ENCODE measurements at places on chromosomes 5 and 9.

DNA sequence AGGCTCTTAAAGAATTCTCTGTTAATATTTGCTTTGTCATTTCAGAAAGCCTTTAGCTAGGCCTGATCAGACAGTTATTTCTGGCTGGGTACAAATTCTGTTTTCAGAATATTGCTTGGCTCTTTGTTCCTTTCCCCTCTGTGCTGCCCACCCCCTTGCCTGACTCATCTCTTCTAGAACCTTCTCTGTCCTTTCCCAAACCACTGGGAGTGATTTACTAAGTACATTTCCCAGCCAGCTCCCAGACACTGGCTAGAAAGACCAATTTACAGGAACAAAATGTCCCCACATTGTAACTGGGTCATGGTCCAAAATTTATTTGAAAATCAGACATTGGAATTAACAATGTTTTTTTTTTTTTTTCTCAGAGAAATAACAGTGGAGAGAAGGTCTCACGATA lies 133.1 kb upstream of the MAP1B start:
- no peak for DNase-seq

- no peak for DNase-seq
Observed at GRCh38 chr5:102700916-102701315, 54.2 kb upstream of the PAM start.

GRCh38 chr5:21398511-21398910 lies 1410.5 kb upstream of the CDH18 start:
- DNase-seq: no peak

DNA sequence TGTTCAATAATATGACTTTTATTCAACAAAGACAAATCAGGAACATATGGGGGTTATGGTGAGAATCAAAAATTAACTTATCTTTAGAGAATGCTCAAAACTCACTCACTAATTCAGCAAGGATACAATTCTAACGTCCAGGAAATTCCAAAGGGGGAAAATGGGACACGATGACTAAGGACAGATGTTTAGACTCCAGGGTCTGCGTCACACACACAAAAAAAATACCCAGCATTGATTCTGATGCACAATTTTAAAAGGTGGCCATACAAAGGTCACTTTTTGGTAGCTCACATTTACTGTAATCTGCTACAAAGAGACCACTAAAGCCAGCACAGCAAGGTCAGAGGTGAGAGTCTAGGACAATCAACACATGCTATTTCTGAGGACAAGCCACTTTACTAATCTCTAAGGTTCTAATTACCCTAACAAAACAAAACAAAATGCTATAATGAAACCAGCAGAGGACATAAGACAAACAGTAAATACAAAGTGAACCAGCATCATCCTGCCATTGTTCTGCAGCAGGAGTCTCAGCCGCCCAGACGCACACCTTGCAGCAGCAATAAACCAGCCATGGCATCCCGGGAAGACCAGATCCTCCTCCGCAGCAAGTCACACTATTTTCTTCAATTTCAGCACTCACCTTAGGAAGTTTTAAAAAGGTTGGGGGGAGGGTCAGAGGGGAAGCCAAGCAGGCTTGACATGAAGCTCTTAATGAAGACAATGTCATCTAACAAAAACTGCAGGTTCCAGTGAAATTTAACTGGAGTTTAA lies 57.8 kb downstream of the TTC39B start:
- DNase-seq: no peak

GRCh38 chr9:136074706-136075105 lies 20.4 kb downstream of the NACC2 start:
- DNase-seq: no peak

DNA sequence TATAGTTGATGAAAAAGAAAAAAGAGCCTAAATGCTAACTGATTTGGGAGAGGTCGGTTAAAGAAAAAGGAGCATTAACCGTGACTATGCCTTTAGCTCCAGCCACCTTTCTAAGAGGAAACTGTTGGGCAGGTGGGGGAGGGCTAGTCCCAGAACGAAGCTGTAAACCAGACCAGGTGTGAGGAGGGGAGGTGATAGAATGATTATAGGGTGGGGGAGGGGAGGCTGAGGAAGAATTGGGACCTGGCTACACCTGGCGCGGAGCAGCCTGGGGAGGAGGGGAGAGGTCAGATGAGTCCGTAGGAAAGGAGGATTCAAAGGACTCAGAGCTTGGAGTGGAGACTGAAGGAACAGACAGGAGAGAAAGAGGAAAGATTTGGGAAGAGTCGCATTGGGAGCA lies 73.4 kb downstream of the PHAX start:
- no peak for DNase-seq

DNA sequence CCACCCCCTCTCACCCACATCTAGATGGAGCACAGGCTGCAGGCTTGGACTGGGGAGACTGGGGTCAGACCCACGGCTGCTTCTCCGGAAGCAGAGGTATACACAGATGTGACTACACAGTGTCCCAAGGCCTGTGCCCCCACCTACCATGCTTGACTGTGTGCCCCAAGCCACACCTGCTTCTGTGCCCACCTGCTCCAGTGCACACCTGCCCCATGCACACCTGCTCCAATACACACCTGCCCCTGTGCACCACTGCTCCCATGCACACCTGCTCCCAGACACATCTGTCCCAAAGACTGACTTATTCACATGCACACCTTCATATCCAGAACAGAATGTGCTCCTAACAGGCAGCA lies 5.5 kb upstream of the COL5A1 start:
- no peak for DNase-seq

DNA sequence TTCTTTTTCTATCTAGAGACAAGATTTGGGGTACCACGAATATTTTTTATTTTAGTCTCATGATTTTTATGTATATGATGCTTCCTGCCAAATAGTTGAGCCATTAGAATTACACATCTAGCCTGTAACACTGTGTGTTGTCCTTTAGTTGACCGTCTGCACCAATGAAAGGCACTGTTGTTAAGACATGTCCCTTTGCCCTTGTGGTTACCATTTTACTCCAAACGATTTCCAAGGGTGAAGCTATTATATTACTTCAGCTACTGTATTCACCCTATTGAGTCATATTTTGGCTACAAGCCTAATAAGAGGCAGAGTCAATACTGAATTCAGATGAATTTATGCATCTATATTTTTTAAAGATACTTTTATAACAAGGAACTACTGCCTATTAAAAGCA lies 207.6 kb downstream of the CETN3 start:
- DNase-seq: no peak

DNA sequence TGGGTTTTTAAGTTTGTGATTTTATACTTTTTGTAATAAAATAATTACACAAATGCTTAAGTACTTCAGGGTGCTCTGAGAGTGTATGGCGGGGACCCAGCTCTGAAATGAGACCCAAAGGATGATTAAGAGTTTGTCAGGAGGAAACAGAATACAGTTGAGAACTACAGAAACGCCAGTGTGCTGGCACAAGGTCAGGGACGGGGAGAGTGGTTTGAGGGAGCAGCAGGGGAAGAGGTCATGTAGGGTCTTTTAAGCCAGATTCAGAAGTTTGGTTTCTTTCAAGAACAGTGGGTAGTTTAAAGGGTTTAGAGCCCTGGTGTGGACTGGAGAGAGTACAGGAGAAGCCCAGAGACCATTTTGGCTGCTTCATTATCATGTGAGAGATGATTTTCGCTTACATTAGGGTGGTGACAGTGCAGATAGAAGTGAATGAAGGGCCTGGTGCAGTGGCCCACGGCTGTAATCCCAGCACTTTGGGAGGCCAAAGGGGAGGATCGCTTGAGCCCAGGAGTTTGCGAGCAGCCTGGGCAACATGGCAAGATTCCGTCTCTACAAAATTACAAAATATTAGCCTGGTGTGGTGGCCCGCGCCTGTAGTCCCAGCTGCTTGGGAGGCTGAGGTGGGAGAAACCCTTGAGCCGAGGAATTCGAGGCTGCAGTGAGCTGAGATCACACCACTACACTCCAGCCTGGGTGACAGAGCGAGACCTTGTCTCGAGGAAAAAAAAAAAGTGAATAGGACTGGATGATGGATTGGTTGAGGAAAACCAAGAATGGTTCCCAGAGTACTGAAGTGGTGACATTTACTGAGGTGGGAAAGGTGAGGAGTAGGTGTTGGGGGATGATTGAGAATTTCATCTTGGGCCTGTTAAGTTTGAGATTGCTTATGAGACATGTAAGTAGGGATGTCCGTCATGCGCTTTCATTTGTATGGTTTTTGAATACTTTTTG lies 1.4 kb upstream of the ETF1 start:
- peak; percentile 55 for DNase-seq

DNA sequence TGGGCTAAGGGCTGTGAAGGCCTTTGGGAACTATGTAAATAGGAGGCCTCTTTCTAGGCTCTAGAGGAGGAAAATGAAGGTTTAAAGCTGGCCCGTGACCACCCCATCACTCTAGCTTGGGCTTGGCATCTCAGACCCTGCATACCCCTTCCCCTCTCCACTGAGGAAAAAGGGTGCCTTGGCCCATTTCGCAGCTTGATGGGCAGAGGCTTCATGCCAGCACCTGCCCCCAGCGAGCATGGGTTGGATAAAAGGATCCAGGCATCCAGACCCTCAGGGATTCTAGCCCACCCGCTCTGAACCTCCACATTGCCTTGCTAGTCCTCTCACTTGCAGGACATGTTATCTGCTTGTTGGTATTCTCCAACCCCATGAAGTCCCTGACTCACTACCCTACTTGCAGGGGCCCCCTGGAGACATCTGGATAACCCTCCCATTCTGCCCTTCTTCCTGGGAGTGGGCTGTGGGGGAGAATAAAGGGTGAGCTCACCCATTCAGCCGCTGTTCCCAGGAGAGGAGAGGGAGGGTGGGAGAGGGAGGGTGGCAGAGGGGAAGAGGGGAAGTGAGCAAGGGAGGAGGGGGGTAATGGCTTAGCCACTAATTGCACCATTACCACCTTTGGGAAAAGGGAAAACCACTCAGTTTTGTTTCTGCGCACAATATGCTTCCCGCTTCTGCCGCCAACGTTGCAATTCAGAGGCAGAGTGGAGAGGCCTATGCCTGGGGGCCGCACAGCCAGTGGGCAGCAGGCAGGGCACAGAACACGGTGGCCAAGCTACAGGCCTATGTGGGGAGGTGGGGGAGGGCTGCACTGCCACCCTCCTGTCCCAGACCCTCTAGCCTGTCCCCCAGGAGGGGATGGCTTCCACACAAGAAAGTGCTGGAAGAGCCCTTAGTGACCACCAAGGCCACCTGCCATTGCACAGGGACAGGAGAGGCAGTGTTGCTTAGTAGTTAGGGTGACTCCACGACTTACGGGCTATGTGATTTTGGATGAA lies 2.1 kb upstream of the CAMK2A start:
- DNase-seq: no peak

GRCh38 chr5:123367739-123368138 lies 55.5 kb downstream of the CEP120 start:
- DNase-seq: peak; percentile 56

GRCh38 chr5:66180282-66181155 lies 36.4 kb downstream of the SREK1 start:
- DNase-seq: no peak

GRCh38 chr5:62606878-62607277 lies 28.3 kb downstream of the LRRC70 start:
- DNase-seq: no peak

DNA sequence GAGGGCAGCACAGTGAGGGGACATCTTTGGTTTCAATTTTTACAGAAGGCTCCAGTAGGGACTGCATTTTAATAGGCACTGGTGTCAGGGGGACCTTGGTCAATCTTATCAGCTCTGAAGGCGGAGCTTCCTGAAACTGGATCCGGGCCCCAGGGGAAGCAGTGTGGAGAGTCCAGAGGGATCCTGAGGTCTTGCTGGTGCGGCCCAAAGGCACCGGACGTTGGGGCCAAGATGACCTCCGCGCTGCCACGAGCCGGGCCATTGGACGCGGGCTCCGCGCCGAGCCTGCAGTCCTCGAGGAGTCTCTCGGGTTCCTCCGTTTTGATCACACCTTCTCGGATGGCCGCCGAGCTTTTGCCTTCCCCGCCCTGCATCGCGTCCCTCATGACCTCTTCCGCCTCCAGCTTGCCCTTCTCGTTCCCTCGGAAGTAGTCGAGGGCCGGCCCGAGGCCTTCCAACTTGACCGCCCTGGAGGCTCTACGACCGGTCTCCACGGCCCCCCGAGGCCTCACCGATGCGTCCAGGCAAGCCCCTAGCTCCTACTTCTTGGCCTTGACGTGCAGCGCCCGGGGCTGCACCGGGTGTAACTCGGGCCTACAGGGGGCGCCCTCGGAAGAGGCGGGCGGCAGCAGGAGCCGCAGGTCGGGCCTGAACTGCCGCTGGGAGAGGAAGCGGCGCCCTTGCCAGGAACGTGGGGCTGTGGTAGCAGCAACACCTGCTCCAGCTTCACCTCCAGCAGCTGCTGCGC lies 18.8 kb downstream of the C5orf52 start:
- DNase-seq: peak; percentile 18

GRCh38 chr5:174500636-174501035 lies 223.7 kb upstream of the MSX2 start:
- DNase-seq: no peak

DNA sequence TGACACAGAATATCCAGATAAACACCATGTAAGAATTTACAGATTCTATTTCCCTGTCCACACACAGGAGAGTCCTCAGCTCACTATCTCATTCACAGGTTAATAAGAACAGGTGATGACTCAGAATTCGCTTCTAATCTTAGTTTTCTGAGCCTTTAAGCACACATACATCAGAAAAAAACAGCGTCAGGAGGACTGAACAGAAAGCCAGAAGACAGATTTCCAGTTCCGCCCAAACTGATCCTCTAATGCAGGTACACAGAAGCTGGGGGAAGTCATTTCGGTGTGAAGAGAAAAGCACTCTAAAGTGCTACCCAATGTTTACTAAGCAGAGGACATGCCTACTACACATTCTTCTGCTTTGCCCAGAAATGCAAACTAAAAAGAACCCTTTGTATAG lies 1.6 kb downstream of the CEMIP2 start:
- DNase-seq: no peak

- DNase-seq: no peak
Observed at GRCh38 chr9:112554516-112554915, 67.9 kb downstream of the KIAA1958 start.

GRCh38 chr9:85647571-85647970 lies 94.2 kb downstream of the AGTPBP1 start:
- DNase-seq: no peak

DNA sequence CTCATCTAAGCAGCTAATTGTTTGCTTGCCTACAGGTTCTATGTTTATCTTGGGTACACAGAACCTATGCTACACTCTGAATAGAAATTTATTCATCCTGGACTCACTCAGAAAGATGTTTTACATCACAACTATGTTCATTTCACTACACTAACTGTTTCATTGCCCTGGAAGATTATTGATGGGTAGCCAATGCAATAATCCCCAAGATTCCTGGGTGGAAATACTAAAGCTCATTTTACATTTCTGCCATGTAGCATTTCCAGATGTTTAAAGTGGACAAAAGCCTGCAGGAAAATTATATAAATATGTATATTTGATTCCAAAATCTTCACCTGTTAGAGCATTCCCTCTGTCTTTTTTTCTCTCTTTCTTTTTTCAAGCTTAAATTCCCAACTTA lies 51.9 kb upstream of the IL7R start:
- no peak for DNase-seq

- DNase-seq: peak; percentile 7
Observed at GRCh38 chr9:21803649-21804048, 1.2 kb downstream of the MTAP start.
